Lower leg skin (tissue), 4 donors: ENCODE measurements at places on chromosomes 7 and 10. TPM values are rescaled to one million over a fixed set of nuclear protein-coding genes. Genes with fewer than 3 reads are reported as not detected.

DNA sequence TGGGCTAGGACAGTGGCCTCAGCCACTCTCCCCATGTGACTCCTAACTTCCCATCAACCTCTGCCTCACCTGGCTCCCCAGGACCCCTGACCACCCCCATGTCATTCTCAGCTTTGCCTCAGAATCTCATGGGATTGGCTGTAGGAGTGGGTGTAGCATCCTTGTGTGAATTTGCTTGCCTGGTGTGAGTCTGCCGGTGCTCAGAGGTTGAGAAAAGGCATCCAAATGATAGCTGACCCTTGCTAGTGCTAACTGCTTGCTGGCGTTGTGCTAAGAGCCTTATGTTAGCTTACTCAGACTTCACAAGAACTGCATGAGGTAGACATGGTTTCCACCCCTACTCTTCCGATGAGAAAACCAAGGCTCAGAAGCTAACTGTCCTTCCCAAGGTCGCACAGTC is 74.2 kb downstream of the COL13A1 start:
- DNase-seq: no peak

DNA sequence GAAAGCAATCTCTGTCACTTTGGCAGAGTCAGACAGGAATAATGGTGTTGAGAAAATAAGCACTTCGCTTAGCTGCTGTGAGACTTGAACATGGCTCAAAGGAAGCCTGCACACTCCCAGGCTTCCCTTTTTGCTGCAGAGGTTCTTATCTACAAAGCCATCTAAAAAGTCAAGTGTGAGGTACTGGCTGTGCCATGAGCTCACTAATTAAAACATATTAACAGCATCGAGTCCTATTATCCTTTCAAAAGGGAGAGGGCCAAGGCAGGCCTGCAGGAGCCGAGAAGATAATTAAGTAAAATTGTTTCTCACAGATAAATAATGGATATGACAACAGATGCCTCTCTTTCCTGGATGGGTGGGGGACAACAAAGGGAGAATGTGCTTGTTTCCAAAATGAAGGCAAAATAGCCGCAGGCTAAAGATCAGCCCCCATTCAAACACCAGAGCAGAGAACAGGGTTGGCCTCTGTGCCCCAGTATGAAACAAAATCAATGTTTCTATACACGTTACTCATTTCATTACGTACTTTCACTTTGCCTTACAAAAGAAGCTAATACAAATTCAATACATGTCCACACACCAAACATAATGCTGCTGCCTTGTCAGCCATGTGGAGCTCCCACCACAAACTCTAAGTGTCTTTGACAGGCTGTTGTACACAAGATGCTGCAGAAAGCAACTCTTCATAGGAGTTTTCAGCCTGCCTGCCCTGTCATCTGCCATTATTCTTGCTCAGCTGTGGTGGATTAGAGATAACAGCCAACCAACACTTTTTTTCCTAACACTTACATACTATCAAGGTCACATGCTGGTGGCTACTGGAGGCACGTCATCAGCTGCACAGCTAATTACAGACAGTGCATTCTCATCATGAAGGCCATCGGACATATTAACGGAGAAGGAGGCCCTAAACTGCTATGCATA is 55.3 kb downstream of the ELAPOR2 start:
- no peak for DNase-seq

GRCh38 chr10:8056871-8057331 is 2.4 kb downstream of the GATA3 start:
- no peak for DNase-seq

- DNase-seq: no peak
These were observed 196.4 kb downstream of the FAM107B start for GRCh38 chr10:14578060-14578952.

- no peak for DNase-seq
These were observed 282.0 kb upstream of the AKR1E2 start for GRCh38 chr10:4543938-4544533.

DNA sequence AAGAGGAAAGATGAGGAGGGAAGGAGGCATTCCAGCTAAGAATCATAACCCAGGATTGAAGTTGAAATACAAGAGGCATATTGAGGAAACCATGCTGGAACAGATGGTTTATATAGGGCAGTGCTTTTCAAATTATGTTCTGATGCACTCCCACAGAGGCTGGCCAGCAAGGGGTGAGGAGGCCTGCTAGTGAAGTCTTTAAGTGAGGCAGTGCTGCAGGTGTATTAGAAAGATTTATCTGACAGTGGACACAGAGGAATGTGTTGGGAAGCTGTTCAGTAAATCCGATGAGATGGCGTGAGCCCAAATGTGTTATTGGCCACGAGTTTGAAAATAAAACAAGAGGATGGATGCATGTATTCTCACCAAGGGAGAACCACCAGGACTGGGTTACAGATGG is 28.6 kb downstream of the REEP3 start:
- DNase-seq: no peak

DNA sequence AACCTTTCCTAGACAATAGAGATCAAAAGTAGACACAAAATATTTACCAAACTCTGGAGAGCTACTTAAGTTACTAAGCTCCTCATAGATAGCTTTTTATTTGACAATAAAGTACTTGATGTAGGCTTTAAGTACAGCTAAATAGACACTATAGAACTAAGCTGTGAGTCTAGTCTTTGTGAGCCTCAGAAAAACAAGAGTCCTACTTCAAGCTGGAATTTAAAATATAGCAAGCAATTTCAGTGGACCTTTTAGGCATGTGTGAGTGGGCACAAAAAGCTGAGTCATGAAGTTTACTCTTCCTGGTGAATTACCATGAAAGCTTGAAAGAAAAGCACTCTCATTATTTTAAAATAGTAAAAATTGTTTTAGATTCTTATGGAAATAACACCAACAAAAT is 76.1 kb downstream of the ADD3 start:
- DNase-seq: no peak

DNA sequence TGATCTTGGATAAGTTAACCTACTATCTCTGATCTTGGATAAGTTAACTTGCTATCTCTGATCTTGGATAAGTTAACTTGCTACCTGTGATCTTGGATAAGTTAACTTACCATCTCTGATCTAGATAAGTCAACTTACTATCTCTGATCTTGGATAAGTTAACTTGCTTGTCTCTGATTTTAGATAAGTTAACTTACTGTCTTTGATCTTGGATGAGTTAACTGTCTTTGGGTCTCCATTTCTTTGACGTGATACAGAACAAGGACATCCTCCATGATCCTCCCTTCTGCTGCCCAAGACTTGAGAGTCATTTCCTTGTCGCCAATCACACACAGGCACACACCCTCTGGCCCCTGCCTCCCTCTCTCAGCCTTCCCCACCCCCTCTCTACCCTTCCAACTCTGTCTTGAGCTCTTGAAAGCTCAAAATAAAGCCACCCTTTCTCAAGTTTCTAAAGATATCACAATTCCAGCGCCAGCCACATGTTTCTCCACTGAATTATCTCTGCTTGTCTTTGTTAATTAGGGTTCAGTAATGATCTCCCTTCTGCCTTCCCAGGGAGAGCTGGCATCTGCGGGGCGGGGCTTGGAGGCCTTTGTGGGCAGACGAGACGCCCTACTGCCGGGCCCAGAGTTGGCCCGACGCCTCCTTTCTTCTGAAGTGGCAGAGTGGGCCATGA is 85.1 kb upstream of the GTF2I start:
- no peak for DNase-seq

GRCh38 chr10:123868038-123869019 is 23.3 kb downstream of the CPXM2 start:
- peak; percentile 78 for DNase-seq

- DNase-seq: no peak
These were observed 11.0 kb upstream of the AHCYL2 start for GRCh38 chr7:129213828-129214227.

GRCh38 chr7:113083816-113084495 is 2.7 kb downstream of the GPR85 start:
- DNase-seq: no peak

The PRRT4 gene
- total RNA-seq: 2.2 TPM

The SYCE1 gene
- not detected for total RNA-seq

The MOGAT3 gene
- not detected for total RNA-seq

The C10orf71 gene
- not detected for total RNA-seq

The PTPRN2 gene
- total RNA-seq: 1.6 TPM

The ACSL5 gene
- 2.2 TPM for total RNA-seq
